ENCODE measurements at places on chromosomes 5 and 9.

DNA sequence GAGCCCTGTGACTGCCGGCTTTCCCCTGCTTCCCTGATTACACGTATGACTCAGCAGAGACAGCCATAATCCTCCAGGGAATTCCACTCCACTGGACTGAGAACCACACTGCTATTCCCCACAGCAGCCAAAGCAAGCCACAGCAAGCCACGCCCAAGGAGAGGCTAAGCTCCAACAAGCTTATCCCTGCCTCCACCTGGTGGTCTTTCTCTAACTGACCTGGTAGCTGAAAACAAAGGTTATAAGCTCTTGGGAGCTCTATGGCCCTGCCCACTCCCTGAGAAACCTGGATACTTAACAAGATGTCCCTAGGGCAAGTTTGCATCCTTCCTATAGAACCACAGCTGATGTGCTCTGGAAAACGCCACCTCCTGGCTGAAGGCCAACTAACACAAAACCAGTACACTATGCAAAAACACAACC is 613.7 kb upstream of the CDH18 start:
- peak; percentile 56 for DNase-seq

DNA sequence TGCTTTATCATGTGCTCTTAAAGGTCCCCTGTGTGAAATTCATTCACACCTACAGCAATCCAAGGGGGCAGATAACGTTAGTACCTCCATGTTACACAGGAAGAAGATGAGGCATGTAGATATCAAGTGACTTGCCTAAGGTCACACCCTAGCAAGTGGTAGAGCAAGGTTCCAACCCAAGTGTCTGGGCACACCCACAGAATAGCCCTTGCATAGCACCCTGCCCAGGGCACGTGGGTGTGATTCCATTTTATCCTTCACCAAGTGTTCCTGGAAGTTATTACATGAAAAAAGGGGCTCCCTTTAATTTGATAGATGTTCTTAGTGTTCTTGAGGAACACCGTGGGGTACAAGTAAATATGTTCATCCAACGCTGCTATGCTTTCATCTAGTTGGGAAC is 4.9 kb downstream of the TMEM171 start:
- no peak for DNase-seq

DNA sequence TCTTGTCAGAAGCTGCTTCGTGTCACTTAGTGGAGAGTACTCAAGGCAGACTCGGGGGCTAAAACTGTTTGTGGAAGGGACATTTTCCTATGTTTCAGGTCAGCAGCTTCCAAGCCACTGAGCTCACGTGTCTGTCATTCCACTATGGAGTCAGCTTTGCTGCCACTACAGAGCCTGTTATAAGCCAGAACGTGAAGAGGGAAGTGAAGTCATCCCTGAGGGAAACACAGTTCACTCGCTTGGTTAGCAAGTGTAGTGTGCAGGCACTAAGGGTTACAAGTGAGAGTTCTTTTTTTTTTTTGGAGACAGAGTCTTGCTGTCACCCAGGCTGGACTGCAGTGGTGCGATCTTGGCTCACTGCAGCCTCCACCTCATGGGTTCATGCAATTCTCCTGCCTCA is 24.5 kb upstream of the LTC4S start:
- no peak for DNase-seq

GRCh38 chr5:96476654-96477053 is 43.6 kb upstream of the PCSK1 start:
- no peak for DNase-seq

DNA sequence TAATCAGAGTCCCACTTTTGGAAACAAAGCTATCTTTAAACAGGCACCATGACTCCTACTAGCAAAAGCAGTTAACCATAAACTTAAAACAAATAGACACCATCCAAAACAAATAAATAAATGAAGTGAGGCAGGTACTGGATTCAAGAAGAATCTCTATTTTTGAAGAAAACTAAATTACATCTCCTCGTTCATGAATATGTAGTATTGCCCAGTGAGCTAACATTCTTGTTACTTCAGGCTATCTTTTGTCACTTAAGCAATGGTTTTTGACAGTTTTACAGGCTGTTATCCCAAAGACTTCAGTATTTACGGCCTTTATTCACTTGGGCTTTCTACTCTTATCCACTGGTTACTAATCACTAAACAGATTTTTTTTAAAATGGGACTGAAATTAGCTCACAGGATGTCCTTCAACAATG is 242.5 kb downstream of the MLLT3 start:
- DNase-seq: no peak

DNA sequence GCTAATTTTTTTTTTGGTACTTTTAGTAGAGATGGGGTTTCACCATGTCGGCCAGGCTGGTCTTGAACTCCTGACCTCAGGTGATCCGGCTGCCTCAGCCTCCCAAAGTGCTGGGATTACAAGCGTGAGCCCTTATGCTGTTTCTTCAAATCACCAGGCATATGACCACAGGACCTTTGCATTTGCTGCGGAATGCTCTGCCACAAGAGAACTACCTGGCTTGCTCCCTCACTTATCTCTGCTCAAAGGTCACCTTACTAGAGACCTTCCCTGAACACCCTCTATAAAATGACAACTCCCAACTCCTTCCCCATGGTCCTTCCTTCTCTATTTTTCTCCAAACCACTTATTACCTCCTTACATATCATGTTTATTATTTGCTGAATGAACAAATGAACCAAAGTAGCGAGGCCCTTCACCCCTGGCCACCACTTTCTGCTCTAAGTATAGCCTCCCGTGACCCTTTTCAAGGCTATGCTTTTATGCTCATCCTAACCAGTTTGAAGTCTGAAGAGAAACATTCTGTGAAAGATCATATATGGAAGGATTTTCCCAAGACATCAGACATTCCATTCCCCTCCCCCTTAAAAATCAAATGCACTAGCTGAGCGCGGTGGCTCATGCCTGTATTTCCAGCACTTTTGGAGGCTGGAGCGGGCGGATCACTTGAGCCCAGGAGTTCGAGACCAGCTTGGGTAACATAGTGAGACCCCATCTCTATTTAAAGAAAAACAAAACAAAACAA is 1.3 kb downstream of the ZER1 start:
- DNase-seq: no peak

- DNase-seq: no peak
Observed at GRCh38 chr5:73908395-73908794, 282.4 kb downstream of the ARHGEF28 start.

- no peak for DNase-seq
Observed at GRCh38 chr5:37552161-37552560, 173.0 kb downstream of the WDR70 start.

DNA sequence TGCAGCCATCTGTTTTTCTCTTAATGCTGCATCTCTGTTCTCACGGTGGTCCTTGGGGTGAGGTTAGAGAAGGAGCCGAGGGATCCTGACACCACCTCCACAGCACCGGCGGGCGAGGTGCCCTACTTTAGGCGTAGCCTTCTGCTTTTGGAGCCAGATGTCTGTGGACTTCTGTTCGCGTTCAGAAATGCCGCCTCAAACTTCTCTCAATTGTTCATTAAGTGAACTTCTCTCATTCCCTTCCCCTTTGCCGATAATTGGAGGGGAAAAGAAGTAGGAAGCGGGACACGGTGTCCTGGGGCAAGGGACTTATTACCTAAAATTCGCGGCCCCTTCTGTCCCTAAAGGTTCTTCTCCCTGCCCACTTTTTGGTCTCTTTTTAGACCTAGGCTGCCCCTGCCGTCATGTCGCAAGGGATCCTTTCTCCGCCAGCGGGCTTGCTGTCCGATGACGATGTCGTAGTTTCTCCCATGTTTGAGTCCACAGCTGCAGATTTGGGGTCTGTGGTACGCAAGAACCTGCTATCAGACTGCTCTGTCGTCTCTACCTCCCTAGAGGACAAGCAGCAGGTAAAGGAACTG is 455 bp downstream of the KIF20A start:
- no peak for DNase-seq

DNA sequence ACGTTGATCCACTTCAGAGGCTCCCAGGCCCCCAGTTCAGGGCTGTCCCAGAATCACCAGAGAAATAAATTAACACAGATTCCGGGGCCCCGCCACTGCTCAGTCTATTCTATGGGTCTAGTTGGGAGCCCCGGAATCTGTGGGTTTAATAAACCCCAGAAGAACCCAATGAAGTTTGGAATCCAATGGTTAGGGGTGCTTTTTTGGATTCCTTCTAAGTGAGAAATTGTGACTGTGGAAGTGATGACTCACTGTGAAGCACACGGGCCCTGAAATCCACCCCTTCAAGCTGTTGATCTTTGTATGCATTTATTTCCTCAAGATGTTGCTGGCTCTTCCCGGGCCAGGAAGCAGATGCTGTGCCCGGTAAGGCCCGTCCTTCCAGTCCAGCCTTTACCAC is 57.3 kb upstream of the SLC28A3 start:
- DNase-seq: no peak

GRCh38 chr9:76405868-76406267 is 11.6 kb upstream of the RFK start:
- no peak for DNase-seq

- DNase-seq: no peak
Observed at GRCh38 chr9:20713172-20713571, 29.1 kb downstream of the FOCAD start.

GRCh38 chr9:3656224-3656623 is 130.4 kb upstream of the RFX3 start:
- DNase-seq: no peak

DNA sequence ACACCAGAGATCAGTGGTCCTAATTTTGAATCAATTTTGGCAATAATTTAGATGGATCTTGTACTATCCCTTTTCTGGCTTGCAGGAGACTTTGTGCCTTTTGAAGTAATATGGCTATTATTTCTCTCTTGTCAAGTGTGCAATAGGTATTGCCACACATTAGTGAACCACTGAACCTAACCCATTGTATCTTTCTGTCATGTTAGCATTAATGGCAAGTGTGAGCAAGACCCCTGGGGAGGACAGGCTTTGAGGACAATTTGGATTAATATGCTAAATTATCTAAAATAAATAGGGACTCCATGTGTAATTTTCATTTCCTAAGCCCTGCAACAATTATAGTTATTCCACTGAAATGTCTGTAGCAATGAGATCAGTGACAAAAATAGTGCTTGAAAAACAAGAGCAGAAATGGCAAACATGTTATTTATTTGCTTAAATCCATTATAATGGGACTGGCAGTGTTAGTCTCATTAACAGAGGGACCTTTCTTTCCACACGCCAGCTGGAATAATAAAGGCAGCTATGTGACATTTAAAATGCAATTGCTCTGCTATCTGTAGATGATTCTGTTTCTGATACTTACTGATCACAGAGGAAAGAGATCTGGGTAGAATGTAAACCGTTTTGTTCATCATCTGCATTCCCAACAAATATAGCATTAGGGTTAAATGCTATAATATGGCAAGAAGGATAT is 753.3 kb upstream of the ZNF608 start:
- no peak for DNase-seq

GRCh38 chr5:121156565-121156964 is 692.5 kb downstream of the PRR16 start:
- no peak for DNase-seq

- DNase-seq: no peak
Observed at GRCh38 chr9:100472788-100473275, at the start of gene TMEFF1. Gene TMEFF1 (plus strand): TSS chr9:100473149. CDS start chr9:100473545, 396 bp downstream.

GRCh38 chr9:136237486-136238341 is 7.9 kb downstream of the QSOX2 start:
- no peak for DNase-seq

- DNase-seq: no peak
Observed at GRCh38 chr5:8773046-8773615, 772.7 kb downstream of the SEMA5A start.

DNA sequence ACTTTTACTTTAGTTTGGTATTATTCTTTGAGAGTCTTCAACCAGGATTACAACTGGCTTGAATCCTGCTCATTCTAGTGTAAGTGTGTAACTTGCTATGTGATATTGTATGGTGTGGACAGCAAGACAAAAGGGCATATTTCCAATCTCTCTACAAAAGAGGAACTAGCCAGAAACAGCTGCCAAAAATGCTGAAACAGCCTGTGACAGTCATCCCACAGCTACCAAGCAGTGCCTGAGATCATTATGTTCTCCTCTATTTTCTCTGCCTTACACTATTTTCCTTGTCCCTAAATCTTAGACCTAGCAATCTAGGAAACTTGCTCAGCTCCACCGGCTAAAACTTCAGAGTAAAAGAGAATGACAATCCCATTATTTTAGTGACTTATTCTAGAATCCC is 42.8 kb downstream of the WDR41 start:
- DNase-seq: no peak

- no peak for DNase-seq
Observed at GRCh38 chr9:77018969-77019235, 553 bp upstream of the FOXB2 start.

- peak; percentile 33 for DNase-seq
Observed at GRCh38 chr5:93583768-93584595, 960 bp downstream of the NR2F1 start.

DNA sequence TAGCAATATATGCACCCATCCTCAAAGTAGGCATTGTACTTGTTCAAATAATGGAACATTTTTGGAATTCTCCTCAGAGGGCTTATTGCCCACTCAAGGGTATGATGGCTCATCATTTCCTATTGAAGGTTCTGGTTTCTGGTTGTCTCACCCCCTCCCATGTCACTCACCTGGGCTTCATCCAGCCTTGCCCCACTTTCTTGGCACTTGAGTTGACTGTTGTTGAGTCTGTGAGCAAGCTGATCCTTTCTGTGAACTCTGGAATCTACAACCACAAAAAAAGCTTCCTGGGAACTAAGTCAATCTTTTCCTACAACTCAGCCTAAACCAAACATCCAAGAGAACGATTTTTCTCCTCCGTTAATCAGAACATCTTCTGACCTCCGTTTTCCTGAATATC is 73.9 kb upstream of the ANKH start:
- DNase-seq: no peak

DNA sequence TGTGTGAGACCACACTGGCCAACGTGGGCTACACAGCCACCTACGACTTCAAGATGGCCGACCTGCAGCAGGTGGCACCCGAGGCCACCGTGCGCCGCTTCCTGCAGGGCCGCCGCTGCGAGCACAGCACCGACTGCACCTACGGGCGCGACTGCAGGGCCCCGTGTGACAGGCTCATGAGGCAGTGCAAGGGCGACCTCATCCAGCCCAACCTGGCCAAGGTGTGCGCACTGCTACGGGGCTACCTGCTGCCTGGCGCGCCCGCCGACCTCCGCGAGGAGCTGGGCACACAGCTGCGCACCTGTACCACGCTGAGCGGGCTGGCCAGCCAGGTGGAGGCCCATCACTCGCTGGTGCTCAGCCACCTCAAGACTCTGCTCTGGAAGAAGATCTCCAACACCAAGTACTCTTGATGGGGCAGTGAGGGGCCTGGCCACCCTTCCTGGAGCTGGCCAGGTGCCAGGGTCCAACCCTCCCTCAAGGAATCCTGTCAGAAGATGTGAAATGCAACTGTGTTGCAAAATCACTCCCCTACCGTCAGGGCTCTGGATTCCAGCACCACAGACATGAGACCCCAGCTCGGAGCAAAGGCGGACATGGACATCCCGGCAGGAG is 11.1 kb downstream of the DIPK1B start:
- DNase-seq: no peak

GRCh38 chr9:13061390-13061789 is 218.1 kb downstream of the MPDZ start:
- DNase-seq: no peak

- DNase-seq: no peak
Observed at GRCh38 chr5:128825826-128826225, 139.5 kb upstream of the SLC27A6 start.

GRCh38 chr9:93081081-93081529 is 14.9 kb upstream of the CARD19 start:
- DNase-seq: no peak

GRCh38 chr9:109498195-109499092 is at the start of gene PTPN3:
Gene PTPN3 (minus strand): TSS chr9:109498307. CDS start chr9:109463434, 34,873 bp downstream.
- DNase-seq: no peak

GRCh38 chr5:118397236-118397635 is 591.1 kb downstream of the DTWD2 start:
- no peak for DNase-seq

All from NCI-H460 (cell line).